ENCODE measurements at places on chromosomes 6 and 20. TPM values are rescaled to one million over a fixed set of nuclear protein-coding genes. Genes with fewer than 3 reads are reported as not detected.

- no peak for DNase-seq
Measured at GRCh38 chr6:34393191-34393965, 909 bp upstream of the NUDT3 start.

Gene MYBL2
- polyA plus RNA-seq, result 34.0 TPM

DNA sequence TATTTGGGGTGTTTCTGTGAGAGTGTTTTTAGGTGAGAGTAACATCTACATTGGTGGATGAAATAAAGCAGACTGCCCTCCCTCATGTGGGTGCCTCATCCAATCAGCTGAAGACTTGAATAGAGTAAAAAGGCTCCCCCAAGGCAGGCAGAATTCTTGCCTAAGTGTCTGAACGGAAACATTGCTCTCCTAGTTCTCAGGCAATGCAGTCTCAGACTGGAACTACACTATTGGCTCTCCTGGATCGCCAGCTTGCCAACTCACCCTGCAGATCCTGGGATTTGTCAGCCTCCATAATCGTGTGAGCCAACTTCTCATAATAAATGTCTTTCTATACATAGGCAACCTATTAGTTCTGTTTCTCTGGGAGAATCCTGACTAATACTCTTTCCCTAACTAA lies 5.5 kb upstream of the TMEM170B start:
- DNase-seq, result no peak

DNA sequence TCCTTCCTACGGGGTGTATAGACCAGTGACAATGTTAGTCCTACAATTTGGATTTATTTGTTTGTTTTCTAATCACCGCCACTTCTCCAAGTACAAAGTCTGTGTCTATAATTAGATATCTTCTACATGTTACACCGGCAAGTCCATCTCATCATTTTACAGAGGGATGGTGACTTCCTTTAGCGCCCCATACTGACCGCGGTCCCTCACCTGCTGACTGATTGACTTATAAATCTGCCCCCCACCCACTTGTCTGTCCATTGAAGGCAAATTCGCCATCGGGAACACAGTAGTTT lies 8.9 kb upstream of the NR2E1 start:
- no peak for DNase-seq
